Neural crest cell (in vitro differentiated cells): ENCODE measurements at places on chromosomes 6 and 20. TPM values are rescaled to one million over a fixed set of nuclear protein-coding genes. Genes with fewer than 3 reads are reported as not detected.

GRCh38 chr20:61974357-61974665 is 91.4 kb downstream of the TAF4 start:
- H3K4me3 ChIP-seq = no peak overlapping the region
- no peak overlapping the region for H3K27ac ChIP-seq
- H3K4me1 ChIP-seq = peaks cover 17% of the 10 kb centered on the region
- peaks cover 17% of the 10 kb centered on the region for H3K36me3 ChIP-seq

GRCh38 chr20:10590950-10591671 is 82.7 kb downstream of the JAG1 start:
- H3K4me1 ChIP-seq = peaks cover 11% of the 10 kb centered on the region
- H3K27me3 ChIP-seq = no peaks in the 10 kb centered on the region
- H3K4me3 ChIP-seq = no peak overlapping the region
- DNase-seq = no peak

GRCh38 chr6:3766214-3766613 is 14.7 kb upstream of the PXDC1 start:
- peak overlapping the region; percentile 5 for H3K27ac ChIP-seq
- H3K4me1 ChIP-seq = peaks cover 11% of the 10 kb centered on the region
- no peak overlapping the region for H3K4me3 ChIP-seq

GRCh38 chr6:33926451-33926850 is 122.6 kb upstream of the MLN start:
- no peak overlapping the region for H3K4me3 ChIP-seq
- H3K4me1 ChIP-seq = peaks cover 4% of the 10 kb centered on the region
- peaks cover 4% of the 10 kb centered on the region for H3K27me3 ChIP-seq

- peaks cover 8% of the 10 kb centered on the region for H3K4me1 ChIP-seq
- no peaks in the 10 kb centered on the region for H3K36me3 ChIP-seq
- H3K27ac ChIP-seq = no peak overlapping the region
Measured at GRCh38 chr20:60244373-60245146, 286.3 kb downstream of the CDH26 start.

DNA sequence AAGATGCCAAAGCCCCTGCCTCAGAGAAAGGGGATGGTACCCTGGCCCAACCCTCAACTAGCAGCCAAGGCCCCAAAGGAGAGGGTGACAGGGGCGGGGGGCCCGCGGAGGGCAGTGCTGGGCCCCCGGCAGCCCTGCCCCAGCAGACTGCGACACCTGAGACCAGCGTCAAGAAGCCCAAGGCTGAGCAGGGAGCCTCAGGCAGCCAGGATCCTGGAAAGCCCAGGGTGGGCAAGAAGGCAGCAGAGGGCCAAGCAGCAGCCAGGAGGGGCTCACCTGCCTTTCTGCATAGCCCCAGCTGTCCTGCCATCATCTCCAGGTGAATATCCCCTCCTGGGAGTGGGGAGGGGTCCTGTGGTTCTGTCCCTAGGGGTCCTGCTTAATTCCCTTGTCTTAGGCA is 1.1 kb downstream of the MYLK2 start:
- peak overlapping the region; percentile 1 for H3K27ac ChIP-seq
- no peaks in the 10 kb centered on the region for H3K36me3 ChIP-seq
- no peak for DNase-seq
- no peak overlapping the region for H3K4me3 ChIP-seq
- no peaks in the 10 kb centered on the region for H3K4me1 ChIP-seq

GRCh38 chr6:43082806-43083655 is 6.9 kb downstream of the PTK7 start:
- H3K4me1 ChIP-seq = peaks cover 9% of the 10 kb centered on the region
- no peak overlapping the region for H3K4me3 ChIP-seq
- no peak for DNase-seq
- H3K36me3 ChIP-seq = no peaks in the 10 kb centered on the region

DNA sequence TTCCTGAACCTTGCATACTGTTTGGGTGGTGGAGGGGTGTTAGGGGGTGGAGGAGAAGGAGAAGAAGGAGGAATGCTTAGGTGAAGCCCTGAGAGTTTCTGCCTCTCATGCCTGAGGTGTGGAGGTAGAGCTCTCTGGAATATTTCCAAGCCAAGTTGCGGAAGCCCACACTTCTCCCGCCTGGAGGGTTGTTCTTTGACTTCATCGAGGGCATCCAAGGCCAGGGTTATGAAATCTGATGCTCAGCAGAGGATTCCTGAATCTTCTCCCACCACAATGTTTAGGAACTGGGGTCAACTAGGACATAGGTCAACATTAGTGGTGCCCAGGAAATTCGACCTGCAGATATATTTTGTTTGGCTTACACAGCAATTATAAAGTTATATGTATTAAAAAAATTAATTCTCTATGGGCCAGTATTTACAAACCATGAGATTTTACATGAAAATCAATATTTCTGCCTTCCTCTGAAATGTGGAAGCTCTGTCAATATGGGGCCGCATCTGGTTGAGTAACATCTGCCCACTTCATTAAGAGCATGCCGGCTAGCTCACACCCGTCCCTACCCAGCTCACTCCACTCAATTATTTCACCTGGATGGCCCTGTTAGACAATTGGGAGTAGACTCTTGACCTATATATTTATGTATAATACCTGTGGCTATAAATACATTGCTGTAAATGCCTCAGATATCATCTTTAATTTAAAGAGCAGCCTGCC is 257.1 kb upstream of the ZFP64 start:
- DNase-seq = no peak
- H3K36me3 ChIP-seq = no peaks in the 10 kb centered on the region
- H3K27me3 ChIP-seq = no peaks in the 10 kb centered on the region
- H3K27ac ChIP-seq = no peak overlapping the region

DNA sequence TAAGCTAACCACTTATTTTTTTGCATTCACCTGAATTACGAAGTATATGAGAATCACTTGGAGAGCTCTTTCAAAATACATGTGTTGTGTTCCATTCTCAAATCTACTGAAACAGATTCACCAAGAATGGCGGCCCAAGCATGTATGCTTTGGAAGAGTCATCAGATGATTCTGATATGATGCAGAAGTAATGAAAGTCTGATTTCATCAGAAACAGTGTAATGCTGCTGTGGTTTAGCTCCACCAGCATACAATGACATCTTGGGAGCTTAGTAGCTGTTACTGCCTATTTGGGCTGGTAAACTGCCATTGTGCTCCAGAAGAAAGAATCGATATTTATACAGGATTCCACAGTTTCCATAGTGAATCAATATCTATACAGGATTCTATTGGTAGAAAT is 52.9 kb downstream of the UBR2 start:
- H3K36me3 ChIP-seq = no peaks in the 10 kb centered on the region
- H3K27me3 ChIP-seq = no peaks in the 10 kb centered on the region
- no peak for DNase-seq
- H3K4me1 ChIP-seq = no peaks in the 10 kb centered on the region

GRCh38 chr20:6636209-6637159 is 131.0 kb upstream of the BMP2 start:
- no peak overlapping the region for H3K4me3 ChIP-seq
- DNase-seq = no peak
- no peaks in the 10 kb centered on the region for H3K36me3 ChIP-seq
- H3K27me3 ChIP-seq = peaks cover 8% of the 10 kb centered on the region
- no peak overlapping the region for H3K27ac ChIP-seq

DNA sequence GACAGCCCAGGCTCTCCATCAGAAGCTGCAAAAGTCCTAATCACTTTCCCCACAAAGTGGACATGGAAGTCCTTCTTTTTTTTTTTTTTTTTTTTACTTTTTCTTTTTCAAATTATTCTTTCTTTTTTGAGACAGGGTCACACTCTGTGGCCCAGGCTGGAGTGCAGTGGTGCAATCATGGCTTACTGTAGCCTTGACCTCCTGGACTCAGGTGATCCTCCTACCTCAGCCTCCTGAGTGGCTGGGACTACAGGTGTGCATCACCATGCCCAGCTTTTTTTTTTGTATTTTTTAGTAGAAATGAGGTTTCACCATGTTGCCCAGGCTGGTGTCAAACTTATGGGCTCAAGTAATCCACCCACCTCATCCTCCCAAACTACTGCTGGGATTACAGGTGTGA is 29.0 kb upstream of the AKIRIN2 start:
- H3K27ac ChIP-seq = no peak overlapping the region
- H3K4me1 ChIP-seq = no peaks in the 10 kb centered on the region
- DNase-seq = no peak
- peaks cover 4% of the 10 kb centered on the region for H3K27me3 ChIP-seq
- no peaks in the 10 kb centered on the region for H3K36me3 ChIP-seq

DNA sequence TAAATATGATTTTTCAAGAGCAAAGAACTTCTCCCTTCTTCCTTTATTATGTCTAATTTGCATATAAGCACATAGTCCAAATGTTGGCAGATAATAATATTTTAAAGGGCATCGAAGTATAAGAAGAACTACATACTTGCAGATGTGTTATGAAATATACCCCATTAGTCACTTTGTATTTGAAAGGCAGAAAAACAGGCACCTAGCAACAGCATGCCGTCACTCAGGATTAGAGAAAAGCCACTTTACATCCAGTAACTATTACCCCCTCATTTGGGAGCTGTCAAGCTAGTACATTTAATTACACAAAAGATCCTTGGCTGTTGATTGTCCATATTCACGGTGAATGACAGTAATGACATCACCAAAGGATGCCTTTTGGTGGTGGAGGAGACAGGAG is 99.3 kb upstream of the ARMC2 start:
- DNase-seq = no peak
- H3K27me3 ChIP-seq = no peaks in the 10 kb centered on the region
- H3K27ac ChIP-seq = no peak overlapping the region
- H3K4me1 ChIP-seq = peaks cover 38% of the 10 kb centered on the region

DNA sequence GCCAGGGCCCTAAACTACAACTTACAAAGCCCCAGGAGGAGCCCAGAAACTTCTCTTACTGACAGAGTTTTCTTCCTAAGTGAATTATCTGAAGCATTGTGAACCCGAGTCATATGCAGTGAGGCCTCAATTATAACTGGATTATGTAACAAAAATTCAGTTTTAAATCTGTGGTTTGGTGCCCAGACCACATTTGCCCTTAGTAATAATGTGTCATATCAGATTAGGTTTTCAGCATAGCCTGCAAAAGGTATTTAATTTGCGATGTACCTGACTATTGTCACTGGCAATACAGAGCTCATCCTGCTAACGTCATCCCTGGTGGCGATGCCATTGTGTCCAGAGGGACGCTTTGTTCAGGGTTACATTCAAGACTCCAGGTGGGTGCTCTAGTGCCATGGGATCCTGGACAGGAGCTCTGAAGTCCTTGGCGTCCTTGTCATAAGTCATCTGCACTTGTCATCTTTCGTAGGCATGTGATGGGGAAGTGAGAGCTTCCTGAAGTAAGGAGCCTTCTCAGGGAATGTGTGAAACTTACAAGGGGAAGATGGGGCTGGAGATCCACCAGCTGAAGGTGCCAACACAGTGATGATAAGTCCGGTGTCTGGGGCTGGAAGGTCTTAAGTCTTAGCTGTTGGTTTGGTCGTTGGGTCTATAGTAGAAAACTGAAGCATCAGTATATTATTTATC is 65.1 kb downstream of the HIVEP1 start:
- DNase-seq = no peak
- H3K36me3 ChIP-seq = no peaks in the 10 kb centered on the region
- H3K4me1 ChIP-seq = peaks cover 15% of the 10 kb centered on the region
- H3K4me3 ChIP-seq = no peak overlapping the region
- H3K27ac ChIP-seq = no peak overlapping the region
- no peaks in the 10 kb centered on the region for H3K27me3 ChIP-seq

- H3K4me1 ChIP-seq = peaks cover 28% of the 10 kb centered on the region
- no peaks in the 10 kb centered on the region for H3K27me3 ChIP-seq
- H3K36me3 ChIP-seq = no peaks in the 10 kb centered on the region
Measured at GRCh38 chr6:53440336-53440945, 91.7 kb upstream of the ELOVL5 start.

GRCh38 chr6:161586887-161587286 is 313.0 kb upstream of the AGPAT4 start:
- DNase-seq = no peak
- H3K4me1 ChIP-seq = peaks cover 3% of the 10 kb centered on the region
- H3K27ac ChIP-seq = no peak overlapping the region

- H3K27me3 ChIP-seq = no peaks in the 10 kb centered on the region
- no peak overlapping the region for H3K27ac ChIP-seq
- no peak for DNase-seq
- peaks cover 2% of the 10 kb centered on the region for H3K36me3 ChIP-seq
- no peak overlapping the region for H3K4me3 ChIP-seq
- no peaks in the 10 kb centered on the region for H3K4me1 ChIP-seq
Measured at GRCh38 chr6:110731196-110731595, 84.1 kb downstream of the CDK19 start.

GRCh38 chr20:62938105-62938888 is at the start of gene GID8:
Gene GID8 (plus strand): TSS chr20:62938147. CDS start chr20:62941503, 3,356 bp downstream.
- H3K27me3 ChIP-seq = no peaks in the 10 kb centered on the region
- peaks cover 27% of the 10 kb centered on the region for H3K4me1 ChIP-seq

DNA sequence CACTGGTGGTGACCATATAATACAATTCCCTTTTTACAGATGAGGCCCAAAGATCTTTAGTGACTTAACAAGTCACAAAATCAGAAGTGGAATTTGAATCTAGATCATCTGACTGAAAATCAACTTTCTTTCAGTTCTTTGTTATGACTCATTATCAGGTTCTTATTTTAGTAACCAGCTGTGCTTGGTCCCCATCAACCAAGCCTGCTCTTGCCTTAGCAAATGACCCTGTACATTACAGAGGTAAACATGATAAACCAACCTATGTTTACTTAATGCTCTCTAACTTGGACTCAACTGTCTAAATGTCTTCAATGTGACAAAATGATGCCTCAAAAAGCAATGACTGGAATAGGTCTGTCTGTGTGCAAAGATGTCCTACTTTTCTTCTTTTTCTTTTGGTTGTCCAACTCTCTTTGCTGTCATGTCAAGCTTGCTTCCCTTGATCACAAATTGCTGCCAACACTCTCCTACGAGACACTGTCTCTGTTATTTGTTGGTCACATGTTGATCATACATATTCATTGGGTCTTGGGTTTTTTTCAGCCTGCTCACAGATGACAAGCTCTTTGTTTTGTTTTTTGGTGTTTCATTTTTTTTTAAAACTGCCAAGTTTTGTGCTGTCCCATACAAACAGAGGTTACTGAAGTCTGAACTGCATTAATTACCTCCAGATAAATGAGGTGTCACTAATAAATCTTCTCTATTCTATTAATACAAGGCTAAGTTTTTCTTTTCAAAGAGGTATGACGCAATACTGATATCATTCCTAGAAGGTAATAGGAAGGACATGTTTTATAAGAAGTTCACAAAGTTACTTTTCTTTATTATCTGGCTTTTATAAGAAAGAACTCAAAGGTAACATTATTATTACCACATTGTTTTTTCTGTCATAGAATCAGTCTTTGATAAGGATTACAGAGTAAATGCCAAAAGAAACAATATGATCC is 62.2 kb upstream of the PLN start:
- peaks cover 15% of the 10 kb centered on the region for H3K4me1 ChIP-seq
- no peak for DNase-seq
- H3K4me3 ChIP-seq = no peak overlapping the region
- no peaks in the 10 kb centered on the region for H3K27me3 ChIP-seq
- H3K36me3 ChIP-seq = peaks cover 40% of the 10 kb centered on the region

NKX2-2 gene
- not detected in 2 replicates for total RNA-seq

SAMD10 gene
- 6.4 and 8.0 TPM in 2 replicates for total RNA-seq

OR2H1 gene
- not detected in 2 replicates for total RNA-seq

RAB22A gene
- total RNA-seq = 15.5 and 16.1 TPM in 2 replicates

BMP2 gene
- total RNA-seq = 0.58 and 0.84 TPM in 2 replicates

DUSP15 gene
- 13.5 and 13.7 TPM in 2 replicates for total RNA-seq

GPR63 gene
- total RNA-seq = 6.0 and 6.9 TPM in 2 replicates
